NCI-H2081 treated with DMSO at 0.1 percent for 48 hours (cell line): ENCODE measurements at places on chromosomes 6 and 20.
A peak's percentile ranks its signal among the peaks of the same experiment; 100 is the strongest.

- DNase-seq = no peak
Observed at GRCh38 chr20:57212534-57213276, 53.7 kb downstream of the BMP7 start.

- peak; percentile 57 for DNase-seq
Observed at GRCh38 chr20:34129518-34130162, 17.6 kb upstream of the EIF2S2 start.

DNA sequence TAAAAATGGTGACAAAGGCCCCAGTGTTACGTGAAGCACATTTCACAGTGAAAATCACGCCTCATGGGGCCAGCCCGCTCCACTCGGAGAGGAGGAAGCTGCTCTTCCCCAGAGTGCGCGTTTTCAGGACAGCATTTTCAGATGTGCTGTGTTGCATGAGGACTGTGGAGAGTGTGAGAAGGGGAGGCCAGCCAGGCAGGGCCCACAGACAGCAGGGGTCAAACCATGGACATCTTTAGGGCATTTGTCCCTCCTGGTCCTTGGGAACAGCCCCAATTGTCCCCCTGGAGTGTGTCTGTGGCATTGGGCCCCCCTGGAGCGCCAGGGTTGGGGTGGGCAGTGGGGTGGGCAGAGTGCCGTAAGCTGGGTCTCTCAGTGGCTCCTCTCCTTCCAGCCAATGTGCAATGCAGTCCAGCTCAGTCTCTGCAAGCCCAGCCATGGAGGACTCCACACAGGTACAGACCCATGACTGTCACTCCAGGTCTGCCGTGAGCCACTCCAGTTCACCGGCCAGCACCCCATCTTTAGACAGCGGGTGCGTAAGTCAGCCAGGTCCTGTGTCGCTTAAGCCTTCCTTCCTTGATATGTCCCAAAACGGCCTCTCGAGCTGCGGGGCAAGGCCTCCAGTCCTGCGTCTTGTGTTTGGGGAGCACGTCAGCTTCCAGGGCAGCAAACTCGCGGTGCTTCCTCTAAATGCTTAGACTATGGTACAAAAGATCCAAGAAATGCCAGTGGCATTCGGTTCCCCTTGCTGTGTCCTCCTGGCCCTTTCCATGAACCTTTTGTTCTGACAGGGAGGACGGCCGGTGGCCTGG, 159.3 kb upstream of the AFDN start:
- DNase-seq = no peak

GRCh38 chr6:155274533-155274932, 10.7 kb downstream of the CLDN20 start:
- no peak for DNase-seq

GRCh38 chr6:3650959-3651697, 100.4 kb downstream of the PXDC1 start:
- DNase-seq = no peak

DNA sequence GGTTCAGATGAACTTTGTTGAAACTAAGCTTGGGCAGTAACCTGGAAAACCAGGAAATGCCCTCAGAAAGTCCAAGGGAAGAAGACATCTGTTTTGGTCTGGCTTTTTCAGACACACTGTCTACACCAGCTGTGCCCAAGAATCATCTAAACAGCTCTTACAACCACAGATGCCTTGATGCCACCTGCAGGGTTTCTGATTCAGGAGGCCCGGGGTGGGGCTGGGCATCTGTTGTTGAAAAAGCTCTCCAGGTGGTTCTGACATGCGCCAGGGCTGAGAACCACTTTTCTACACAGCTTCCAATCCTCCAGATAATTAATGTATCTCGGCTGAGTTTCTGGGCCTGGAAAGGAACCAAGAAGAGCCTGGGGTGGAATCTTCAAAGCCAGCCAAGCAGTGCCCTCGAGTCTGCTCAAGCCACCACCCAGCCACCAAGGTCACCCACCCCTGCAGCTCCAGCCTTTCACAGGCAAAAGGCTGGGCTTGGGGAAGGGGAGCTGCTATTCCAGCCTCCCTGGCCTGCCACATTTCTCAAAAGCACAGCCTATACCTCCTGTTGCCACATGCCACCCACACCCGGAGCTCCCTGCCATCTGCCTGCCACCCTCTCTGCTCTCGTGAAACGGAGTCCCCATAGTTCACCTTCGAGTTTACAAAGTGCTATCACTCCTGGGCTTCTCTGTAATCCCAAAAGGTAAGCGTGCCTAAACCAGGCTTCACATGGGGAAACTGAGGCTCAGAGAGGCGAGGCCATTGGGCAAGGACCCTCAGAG, 9.4 kb downstream of the MDGA1 start:
- no peak for DNase-seq

- DNase-seq = no peak
Observed at GRCh38 chr20:25031241-25031640, 26.7 kb downstream of the ACSS1 start.

GRCh38 chr6:138560130-138560860, 61.0 kb upstream of the NHSL1 start:
- no peak for DNase-seq

GRCh38 chr20:18166241-18166881, 28.7 kb downstream of the KAT14 start:
- no peak for DNase-seq

GRCh38 chr6:131844243-131844841, 36.5 kb downstream of the ENPP1 start:
- no peak for DNase-seq

- no peak for DNase-seq
Observed at GRCh38 chr6:24078200-24078599, 47.8 kb upstream of the NRSN1 start.

- no peak for DNase-seq
Observed at GRCh38 chr6:3310051-3310448, 51.3 kb downstream of the PSMG4 start.

- no peak for DNase-seq
Observed at GRCh38 chr6:162618448-162619002, 109.0 kb downstream of the PRKN start.
